Psoas muscle (tissue), 8 donors: ENCODE measurements at places on chromosomes 2 and 18. TPM values are rescaled to one million over a fixed set of nuclear protein-coding genes. Genes with fewer than 3 reads are reported as not detected.

DNA sequence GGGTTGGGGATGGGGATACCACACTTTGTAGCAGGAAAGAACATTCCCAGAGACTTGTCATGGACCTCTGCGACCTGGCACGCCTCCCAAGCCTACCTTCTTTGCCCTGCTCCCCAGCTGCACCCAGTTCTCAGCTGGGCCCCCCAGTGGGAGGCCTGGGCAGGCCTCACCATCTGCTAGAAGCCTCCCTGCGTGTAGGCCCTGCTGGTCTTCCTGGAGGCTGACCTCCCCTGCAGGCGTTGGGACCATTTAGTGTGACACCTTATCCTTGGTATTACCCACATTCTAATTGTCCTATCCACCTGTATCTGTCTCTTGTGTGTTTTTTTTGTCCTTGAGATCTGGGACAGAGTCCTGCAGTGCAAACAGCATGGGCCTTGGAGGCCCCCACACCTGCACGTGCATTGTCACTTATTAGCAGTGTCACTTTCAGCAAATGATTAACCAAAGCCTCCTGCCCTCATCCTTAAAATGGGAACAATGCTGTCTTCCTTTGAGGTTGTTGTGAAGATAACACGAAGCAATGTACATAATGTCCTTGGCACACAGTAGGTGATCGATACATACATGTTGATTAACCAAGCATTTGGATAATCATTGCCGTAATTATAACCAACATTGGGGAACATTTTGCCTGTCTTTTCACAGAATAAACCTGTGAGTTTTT, 77.2 kb downstream of the LIPG start:
- DNase-seq, result no peak

GRCh38 chr2:158533009-158533408, 76.3 kb downstream of the PKP4 start:
- no peak for DNase-seq

- DNase-seq, result no peak
Measured at GRCh38 chr2:72727356-72727755, 98.5 kb downstream of the EXOC6B start.

DNA sequence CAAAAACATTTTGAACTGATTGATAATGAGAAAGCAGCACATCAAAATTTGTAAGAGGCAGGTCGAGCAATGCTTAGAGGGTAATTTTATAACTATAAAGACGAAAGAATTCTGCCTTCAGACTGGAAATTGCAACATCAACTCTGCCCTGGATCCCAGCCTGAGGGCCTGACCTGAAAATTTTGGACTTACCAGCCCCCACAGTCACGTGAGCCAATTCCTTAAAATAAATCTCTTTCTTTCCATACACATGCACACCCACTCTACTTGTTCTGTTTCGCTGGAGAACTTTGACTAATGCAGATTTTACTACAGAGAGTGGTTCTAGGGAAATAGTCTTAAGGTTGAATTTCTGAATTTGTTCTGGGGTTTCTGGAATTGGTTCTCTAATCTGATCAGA, 14.6 kb upstream of the ACOXL start:
- no peak for DNase-seq

The UBE2F gene
- total RNA-seq, result 56.2 TPM

The DTYMK gene
- 6.9 TPM for total RNA-seq
